ENCODE measurements at places on chromosomes 4 and X.

DNA sequence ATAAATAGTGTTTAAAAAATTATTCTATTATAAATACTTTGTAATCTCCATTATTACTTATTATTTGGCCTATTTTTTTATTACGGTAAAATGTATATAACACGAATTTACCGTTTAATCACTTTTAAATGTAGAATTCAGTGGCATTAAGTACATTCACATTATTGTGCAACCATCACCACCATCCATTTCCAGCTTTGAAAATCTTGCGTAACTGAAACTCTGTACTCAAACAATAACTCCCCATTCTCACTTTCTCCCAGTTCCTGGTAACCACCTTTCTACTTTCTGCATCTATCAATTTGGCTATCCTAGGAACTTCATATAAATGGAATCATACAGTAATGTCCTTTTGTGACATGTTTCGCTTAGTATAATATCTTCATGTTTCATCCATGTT is 45.7 kb downstream of the PASD1 start:
- no peak for DNase-seq

DNA sequence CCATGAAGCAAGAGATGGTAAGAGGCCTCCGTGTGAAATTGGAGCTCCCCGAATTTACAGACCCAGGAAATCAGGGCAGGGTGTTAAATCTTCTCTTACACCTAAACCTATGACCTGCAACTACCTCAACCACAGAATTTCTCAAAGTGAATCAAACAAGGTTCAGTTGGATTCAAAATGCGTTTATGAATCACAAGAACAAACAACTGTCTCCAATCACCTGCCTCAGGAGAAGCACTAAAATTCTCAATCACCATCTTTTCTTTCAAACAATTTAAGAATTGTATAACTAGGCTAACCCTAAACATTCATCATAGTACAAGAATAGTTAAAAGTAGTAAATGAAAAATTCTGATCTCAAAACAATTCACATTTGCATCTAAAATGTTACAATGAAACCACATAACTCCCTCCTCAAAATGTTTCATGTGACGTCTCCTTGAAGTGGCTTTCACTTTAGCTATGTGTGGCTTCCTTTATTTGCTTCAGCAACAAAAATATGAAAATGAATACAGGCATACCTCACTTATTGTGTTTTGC is 19.2 kb downstream of the PPP3CA start:
- no peak for DNase-seq

DNA sequence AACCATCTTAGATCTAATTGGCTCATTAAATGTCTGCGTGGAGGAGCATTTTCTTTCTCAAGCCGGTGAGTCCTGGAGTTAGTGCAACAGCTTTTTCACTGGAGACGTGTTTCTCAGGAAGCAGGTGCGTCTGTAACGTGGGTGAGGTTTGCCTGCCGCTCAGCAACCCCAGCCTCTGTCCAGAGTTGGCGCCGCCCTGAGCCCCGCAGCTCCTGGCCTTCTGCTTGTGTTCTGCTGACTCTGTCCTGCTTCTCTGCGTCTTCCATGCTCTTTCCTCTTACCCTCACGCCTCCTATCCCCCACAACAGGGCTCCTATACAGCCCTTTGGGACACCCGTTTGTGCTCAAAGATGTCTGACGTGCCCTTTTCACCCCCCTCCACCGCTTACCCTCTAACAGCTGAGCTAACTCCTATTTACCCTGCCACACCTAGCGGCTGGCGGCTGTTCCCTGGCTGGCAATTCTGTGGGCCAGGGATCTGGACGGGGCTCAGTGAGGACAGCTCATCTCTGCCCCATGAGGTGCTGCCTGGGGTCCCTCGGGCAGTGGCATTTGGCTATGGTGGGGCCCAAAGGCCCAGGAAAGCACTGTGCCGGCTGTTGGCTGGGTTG is 18.8 kb downstream of the DOK7 start:
- DNase-seq = no peak

GRCh38 chr4:102281171-102281839 is 64.0 kb downstream of the SLC39A8 start:
- DNase-seq = no peak

DNA sequence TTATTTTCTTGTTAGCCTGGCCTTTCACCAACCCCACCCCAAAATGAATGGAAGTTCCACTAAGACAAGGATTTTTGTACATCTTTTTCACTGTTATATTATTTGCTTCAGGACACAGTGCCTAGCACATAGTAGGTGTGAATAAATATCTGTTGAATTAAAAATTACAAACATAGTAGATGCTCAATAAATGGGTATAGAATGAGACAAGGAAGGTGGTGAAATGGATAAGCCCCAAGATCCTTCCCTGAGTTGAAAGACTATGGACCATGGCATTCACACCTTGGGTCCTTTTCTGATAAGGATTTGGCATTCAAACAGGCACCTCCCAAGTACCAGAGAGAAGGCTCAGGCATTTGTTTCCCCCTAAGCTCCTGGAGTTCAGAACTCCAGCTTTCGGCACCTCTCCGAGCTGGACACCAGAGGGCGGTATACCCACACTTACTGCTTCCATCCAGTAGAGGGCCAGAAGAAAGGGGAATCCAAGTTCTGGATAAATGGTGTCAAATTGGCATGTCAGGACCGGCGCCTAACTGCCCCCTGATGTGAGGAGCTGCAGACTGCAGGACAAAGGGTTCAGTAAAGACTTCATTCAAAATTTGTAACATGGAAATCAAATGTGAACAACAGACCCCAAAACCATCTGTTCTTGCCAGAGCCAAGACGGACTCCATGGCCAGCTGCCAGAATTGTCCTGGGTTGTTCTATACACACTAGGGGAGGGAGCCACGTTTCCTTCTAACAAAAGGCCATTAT is 193.0 kb downstream of the GPC3 start:
- peak; percentile 27 for DNase-seq

- no peak for DNase-seq
Measured at GRCh38 chr4:151297170-151297569, 20.2 kb downstream of the PRSS48 start.

- DNase-seq = no peak
Measured at GRCh38 chr4:150525321-150525868, 56.6 kb upstream of the MAB21L2 start.

GRCh38 chr4:74054483-74055047 is 16.1 kb upstream of the CXCL3 start:
- DNase-seq = no peak

DNA sequence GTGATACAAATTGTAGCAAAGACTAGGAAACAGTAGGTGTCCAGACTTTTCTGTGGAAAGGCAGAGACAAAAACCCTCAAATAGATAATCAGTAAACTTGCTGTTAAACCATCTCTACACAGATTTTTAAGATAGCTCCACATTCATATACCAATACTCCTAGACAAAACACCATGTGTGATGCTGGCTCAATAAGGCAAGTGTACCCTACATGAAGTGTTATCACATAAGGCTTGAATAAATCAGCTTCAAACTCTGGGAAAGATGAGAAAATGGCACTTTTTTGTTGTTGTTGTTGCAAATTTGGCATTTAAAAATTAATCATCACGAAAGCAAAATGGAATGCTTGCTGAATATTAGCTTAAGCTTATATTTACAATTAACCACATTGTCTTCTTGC is 45.1 kb downstream of the DRD5 start:
- no peak for DNase-seq

DNA sequence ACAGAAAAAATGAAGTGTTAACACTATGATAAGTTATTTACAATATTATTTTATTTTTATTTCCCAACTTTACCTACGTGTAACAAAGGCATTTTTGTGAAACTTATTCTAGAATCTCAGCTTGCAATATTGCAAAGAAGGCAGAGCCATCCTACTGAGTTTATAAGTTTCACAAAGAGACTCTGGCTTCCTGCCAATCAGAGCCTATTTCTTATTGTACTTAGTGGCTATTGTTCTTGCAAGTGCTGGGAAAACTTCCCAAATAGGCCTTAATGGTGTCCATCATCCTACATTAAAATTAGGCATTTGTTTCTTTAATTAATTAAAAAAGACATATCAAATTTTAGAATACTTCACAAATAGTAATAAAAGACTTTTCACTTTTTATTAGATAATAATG is 233.2 kb downstream of the EPHA5 start:
- DNase-seq = no peak

DNA sequence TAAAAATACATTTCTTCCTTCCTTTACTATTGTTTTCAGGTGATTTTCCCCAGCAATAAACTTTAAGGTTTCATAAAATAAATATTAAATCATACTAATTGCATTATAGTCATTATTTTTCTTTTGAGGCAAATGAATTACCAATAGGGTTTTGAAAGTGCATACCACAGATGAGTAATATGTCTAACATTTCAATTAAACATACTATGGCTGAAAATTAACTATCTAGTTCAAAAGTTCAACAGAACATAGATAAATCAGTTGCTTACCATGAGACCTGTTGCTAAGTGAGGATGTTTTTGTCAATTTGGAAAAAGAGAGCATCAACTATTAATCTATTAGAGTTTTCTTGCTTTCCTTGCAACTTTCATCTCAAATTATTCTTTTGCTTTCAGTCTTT is 35.0 kb downstream of the NPY5R start:
- no peak for DNase-seq

- no peak for DNase-seq
Measured at GRCh38 chr4:26909369-26909768, 48.7 kb downstream of the STIM2 start.

DNA sequence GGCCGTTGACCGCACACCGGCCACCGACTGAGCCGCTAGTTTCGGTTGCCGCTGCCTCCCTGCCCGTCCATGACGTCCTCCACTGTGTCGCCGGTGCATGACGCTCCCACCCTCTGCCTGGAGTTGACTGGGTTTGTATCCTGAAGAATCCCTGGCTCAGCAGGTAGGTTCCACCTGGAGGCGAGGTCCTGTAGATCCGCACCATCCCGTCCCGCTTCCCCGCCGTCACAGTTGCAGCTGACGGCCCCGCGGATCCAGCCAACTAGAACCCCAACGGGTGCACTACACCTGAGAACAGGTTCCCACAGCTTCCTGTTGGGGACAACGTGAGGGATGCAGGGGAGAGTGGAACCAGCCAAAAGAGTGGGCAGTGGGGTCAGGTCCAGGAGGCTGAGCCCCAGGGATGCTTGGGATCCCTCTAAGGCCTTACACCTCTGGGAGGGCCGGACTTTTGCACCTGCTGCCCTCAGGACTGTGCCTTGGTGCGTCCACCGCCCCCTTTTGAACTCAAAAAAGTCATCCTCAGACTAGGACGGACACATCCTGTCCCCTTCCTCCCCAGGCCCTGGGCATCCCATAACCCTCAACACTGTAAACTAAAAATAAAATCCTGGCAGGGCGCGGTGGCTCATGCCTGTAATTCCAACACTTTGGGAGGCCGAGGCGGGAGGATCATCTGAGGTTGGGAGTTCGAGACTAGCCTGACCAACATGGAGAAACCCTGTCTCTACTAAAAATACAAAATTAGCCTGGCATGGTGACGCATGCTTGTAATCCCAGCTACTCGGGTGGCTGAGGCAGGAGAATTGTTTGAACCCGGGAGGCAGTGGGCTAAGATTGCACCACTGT is 1.1 kb upstream of the SLBP start:
- DNase-seq = no peak

- no peak for DNase-seq
Measured at GRCh38 chrX:22889819-22890218, 109.9 kb upstream of the DDX53 start.

- DNase-seq = no peak
Measured at GRCh38 chr4:33425936-33426335, 2705.8 kb downstream of the PCDH7 start.

DNA sequence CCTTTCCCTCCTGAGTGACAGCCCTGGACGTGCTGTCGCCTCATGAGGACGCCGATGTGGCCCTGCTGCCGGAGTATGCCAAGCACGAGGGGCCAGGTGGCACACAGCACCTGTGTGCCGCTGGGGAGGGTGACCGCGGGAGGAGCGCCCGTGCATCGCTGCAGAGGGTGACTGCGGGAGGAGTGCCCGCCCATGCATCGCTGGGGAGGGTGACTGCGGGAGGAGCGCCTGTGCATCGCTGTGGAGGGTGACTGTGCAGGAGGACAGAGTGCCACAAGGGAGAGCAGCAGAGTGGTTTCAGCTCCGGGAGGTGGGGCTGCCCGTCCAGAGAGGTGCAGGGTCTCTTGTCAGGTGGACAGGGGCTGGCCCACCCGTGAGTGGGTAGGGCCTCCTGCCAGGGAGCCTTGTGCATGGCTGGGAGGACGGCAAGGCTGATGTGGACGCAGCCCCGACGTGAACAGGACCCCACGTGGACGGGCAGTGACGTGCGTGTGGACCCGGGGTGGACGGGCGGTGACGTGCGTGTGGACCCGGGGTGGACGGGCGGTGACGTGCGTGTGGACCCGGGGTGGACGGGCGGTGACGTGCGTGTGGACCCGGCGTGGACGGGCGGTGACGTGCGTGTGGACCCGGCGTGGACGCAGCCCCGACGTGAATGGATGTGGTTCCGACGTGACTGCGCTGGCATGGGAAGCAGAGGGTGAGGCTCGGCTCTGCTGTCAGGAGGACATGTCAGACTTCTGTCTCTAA is 14.7 kb downstream of the PCGF3 start:
- DNase-seq = no peak

DNA sequence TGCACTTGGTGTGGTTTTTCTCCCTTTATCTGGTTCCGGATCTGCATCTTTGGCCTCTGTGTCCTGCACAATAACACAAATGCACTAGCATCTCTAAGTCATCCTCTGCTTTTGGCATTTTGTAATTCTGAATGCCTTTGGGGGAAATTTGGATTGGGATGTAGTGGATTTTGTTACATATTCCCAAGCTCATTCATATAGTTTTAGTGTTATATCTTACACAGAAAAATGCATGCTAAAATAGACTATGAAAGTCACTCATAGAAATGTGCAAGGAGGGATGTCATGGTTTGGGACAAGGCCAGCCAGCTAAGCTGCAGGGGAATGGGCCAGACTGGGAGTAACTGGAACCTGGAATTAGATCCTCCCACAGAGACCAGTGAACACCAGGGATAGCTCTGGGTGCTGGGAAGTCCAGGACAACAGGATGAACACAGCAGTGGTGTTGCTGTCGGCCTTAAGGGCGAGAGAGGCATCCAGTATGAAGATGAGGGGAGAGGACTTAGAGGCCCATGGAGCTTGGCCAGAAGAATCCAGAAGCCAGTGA is 20.1 kb downstream of the ENPP6 start:
- no peak for DNase-seq
